ENCODE measurements at places on chromosomes 3 and 15.

GRCh38 chr3:115666920-115667737 is 43.8 kb downstream of the GAP43 start:
- peak; percentile 49 for DNase-seq

DNA sequence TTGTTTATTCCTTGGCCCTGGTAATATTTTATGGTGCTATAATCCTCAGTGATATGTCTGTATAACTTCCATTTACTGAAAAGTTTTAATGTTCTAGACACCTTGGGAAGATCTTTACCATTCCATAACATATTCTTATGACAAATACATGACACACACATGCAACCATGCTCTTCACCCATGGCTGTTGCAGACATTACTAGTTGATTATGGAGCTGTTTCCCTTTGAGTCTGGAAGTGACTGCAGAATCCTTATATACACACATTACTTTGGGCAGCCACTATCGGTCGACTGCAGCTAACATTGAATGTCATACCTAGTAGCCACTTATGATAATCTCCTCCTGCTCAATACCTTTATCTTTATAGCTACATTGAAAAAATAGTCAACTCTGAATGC is 243.1 kb upstream of the ADAMTS9 start:
- no peak for DNase-seq

- peak; percentile 57 for DNase-seq
Measured at GRCh38 chr3:196660381-196661166, 21.1 kb downstream of the NRROS start.

- DNase-seq, result peak; percentile 38
Measured at GRCh38 chr3:78798266-78798832, 969.4 kb downstream of the ROBO1 start.

DNA sequence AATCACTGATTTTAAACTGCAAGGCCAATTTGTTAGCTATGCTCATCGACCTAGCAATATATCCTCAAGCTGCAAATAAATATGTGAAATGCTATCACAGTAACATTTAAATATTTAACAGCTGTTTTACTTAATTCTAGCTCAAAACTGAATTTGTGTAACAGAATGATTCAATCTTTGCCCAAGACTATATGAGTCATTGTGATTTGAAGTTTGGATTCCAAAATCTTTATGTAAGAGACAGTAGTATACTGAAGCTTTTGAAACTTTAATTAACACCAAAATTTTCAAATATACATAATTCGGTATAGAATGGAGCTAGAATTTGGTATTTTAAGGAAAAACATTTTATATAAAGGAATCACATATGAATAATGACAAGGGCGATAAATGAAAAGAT is 603.0 kb upstream of the ROBO2 start:
- no peak for DNase-seq

DNA sequence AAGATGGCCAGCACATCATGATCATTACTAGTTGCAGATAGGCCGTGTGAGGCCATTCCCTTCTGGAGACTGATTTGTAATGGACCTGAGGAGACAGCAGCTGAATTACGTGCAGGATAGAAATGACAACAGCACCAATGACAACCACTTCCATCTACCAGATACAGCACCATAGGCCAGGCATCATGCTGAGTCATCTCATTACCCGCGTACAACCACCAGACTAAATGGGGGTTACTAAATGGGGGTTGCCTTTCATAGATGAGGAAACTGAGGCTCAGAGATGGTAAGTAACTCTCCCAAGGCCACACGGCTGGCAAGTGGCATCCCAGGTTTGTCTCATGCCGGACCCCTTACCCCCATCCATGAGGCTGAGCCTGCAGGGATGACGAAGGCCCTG is 32.8 kb upstream of the FAM107A start:
- no peak for DNase-seq

DNA sequence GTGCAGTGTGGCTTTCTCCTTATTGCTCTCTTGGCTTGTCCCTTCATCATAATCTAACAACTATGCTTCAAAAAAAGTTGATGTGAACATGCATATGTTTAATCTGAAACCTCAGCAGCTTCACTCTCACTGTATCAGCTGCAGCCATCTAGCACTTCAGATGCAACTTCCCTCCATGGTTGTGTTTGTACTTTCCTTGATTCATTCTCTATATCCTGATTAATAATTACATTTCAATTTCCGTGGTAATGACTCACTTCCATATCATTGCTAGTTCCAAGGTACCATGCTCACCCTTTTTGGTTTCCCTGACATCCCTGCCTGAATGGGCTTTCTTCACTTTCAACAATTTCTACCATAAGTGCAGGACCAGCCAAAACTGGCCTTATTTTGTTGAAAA is 51.2 kb downstream of the MDFIC2 start:
- peak; percentile 2 for DNase-seq

DNA sequence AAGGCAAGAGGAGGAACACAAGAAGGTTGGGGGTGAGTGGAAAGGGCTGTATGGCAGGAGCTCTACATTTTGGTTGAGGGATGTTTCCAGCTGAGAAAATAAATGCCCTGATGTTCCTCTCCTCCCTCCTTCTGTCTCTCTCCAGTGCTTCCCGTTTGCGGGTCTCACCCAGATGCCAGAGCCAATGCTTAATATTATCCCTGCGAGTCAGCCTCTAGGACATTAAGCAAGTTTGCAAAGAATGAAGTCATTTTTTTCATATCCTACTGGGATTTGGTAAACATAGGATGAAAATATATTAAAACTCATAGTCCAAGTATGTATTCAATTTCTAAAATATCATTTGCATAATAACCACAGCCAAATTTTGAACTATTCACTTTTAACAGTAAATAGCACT is 295.9 kb downstream of the CADM2 start:
- peak; percentile 7 for DNase-seq

- DNase-seq, result peak; percentile 85
Measured at GRCh38 chr3:150073513-150073912, 102.8 kb upstream of the PFN2 start.

DNA sequence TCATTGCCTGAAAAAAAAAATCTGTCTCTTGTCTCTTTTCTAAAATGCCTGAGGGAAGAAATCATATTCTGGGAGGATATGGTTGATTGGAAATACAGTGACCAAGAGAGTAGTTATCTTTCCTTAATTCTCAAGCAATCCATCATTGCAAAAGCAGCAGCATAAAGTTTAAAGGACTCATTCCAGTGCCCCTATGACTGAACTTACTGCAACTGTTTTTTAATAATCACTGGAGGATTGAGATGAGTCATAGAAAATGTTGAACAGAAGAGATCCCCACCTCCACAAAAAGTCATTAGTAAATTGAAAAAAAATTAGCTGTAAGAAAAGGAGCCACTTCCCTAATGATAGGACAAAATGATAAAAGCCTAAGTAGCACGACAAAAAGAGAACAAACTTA is 121.5 kb downstream of the SLC9A9 start:
- DNase-seq, result no peak

DNA sequence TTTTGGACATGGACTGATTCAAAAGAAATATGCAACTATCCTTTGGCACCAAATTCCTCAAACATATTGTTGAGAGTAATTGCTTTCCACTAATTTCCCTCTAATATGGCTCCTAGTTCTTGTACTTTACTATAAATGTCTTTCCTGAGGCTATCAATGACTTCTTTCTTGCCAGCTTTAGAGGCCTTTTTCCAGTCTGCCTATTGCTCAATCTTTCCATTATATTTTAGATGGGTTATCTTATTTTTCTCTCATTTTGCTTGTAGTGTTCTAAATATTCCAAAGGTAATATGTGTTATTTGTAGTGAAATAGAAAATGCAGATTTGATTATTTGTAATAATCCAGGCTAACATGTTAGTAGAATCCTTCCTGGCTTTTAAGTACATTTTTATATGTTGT is 11.5 kb upstream of the TEX9 start:
- DNase-seq, result no peak

DNA sequence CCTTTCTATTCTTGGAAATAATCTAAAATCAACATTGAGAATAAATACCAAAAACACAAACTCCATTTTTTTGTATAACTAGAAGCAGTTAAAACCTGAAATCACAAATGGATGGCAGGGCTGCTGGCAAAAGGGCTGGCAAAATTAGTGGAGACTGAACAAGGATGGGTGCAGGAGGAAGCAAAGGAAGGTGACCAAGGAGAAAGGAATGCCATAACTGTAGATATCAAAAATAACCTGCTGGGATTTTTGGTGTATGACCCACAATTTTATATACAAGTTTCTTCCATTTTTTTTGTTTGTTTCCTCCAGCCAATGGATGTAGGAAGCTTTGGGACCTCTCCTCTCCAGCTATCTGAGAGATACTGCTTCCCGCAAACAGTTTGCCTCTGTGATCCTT is 12.7 kb downstream of the CFAP44 start:
- DNase-seq, result peak; percentile 30

DNA sequence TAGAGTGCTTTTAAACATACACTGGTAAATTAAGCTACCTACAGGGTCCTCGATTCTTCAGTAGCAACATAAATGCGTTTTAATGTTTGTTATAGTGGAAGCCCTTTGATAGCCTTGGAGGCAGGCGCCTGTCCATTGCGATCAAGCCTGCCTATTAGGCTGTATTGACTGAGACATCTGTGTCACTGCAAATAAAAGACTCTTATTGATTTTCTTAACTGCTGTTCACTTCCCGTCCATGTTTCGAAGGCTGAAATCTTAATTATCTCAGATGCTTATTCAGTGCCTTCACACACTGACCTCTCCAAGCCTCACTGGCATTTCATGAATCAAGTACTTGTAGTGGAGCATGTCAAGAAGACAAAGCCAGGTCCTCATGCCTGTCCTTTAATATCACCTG is 51.1 kb downstream of the MAP2K5 start:
- DNase-seq, result no peak

- no peak for DNase-seq
Measured at GRCh38 chr3:21534462-21534861, 216.5 kb downstream of the ZNF385D start.

DNA sequence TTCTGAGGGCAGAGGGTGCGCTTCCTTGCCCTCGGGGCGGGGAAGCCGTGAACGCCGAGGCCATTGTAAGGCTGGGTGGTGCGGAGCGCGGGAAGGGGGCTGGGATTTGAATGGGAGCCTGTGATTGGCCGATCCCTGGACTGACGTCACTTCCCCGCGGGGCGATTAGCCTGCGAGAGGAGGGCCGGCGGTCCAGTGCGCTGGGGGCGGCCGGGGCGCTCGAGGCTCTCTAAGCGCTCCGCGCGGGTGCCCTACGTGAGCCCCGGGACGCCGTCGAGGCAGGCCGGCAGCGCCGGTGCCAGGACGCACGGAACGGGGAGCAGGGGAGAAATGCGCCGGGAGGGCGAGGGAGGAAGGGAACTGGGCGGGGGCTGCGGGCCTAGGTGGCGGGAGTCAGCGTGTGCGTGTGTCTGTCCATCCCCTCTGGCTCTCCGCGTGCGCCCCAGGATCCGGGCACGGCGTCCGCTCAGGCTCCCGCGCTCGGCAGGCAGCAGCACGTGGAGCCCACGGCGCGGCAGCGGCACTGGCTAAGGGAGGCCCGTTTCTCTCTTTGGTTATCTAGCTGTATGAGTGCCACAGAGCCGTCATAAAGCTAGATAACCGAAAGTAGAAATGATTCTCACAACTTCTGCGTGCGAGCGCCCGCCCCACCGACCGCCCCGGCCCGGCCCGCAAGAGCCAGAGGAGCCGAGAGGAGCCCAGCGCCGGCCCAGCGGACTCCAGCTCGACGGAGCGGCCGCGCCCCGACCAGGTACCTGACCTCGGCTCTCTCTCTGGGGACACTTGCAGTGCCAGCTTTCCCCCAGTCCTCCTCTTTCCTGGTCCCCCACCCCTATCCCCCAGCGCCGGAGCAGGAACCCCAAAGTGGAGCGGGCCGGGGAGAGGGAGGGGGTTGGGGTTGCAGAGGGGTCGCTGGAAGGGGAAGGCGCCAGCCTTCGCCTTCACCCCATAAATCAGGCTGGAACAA is 33.1 kb upstream of the POLG start:
- peak; percentile 43 for DNase-seq

DNA sequence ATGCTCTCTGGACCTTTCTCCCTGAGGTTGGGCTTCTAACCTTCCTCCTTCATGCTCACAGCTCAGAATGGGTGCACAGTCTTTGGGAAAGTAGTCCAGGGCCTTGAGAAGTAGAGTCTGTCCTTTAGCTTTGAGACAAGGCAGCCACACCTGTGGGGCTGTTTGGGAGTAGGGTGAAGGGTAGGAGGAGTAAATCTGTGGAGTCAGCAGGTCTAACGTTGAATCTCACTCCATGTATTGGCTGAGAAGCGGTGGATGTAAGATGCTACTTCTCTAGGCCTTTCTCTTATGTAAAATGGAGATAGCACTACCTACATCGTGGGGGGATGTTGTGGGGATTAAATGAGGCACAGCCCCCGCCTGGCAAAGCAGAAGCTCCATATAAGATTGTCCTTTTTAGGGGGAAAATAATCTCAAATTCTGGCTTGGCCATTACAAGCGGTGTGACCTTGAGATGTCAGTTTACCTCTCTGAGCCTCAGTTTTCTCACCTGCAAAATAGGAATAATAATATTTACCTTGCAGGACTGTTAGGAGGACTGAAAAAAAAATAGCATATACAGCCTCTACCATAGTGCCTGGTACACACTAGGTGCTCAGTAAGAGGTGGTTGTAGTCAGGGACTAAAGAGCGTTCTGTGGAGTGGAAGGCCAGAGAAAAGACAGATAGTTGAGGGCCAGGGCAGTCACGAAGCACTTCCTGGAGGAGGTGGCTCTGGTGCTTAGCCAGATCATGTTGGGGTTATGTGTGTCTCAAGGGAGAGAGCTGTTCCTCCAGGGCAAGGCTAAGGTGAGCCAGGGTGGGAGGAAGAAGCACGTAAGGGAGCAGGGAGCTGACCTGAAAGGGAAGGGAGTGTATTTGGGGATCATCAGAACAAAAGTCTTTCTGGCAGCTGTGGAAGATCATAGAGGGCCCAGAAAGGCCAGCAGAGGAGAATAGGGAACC is 82.8 kb upstream of the MRPS22 start:
- no peak for DNase-seq

- peak; percentile 25 for DNase-seq
Measured at GRCh38 chr15:37017031-37017625, 83.2 kb downstream of the MEIS2 start.

DNA sequence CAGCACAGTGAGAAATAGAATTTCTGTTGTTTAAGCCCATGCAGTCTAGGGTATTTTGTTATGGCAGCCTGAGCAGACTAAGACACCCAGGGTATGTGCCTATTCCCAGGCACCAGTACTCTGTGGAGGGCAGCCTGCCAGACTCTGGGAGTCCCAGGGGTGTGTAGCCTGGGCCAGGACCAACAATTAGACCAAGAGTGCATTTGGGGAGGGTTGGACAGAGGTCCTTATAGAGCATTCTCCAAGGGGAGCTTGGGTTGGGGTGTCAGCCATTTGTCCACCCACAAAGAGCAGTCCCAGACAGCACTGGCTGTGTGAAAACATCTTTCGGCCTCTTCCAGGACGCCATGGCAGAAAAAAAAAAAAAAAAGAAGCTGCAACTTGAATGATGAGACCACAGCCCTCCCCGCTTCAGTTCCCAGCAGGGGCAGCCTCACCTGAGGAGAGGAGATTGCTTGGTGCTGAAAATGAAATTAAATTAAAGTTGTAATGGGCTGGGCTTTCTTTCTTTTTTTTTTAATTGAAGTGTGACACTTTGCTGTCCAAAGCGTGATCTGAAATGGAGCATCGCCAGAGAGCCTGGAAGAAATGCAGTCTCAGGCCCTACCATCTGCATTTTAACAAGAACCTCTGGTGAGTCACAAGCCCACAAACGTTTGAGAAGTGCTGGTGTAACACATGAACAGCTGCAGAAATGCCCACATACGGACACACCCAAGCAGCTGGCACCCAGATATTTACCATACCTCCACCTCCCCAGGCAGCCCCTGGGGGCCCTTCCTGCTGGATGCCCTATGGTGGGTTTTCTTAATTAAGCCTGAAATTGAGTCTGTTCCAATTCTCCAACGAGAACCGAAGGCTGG is 21.3 kb upstream of the CAV3 start:
- DNase-seq, result peak; percentile 60

GRCh38 chr15:101296418-101297405 is 1.7 kb upstream of the SNRPA1 start:
- peak; percentile 86 for DNase-seq

GRCh38 chr3:136672457-136672856 is 79.7 kb downstream of the STAG1 start:
- DNase-seq, result no peak
